ENCODE measurements at places on chromosomes 6 and 20.

DNA sequence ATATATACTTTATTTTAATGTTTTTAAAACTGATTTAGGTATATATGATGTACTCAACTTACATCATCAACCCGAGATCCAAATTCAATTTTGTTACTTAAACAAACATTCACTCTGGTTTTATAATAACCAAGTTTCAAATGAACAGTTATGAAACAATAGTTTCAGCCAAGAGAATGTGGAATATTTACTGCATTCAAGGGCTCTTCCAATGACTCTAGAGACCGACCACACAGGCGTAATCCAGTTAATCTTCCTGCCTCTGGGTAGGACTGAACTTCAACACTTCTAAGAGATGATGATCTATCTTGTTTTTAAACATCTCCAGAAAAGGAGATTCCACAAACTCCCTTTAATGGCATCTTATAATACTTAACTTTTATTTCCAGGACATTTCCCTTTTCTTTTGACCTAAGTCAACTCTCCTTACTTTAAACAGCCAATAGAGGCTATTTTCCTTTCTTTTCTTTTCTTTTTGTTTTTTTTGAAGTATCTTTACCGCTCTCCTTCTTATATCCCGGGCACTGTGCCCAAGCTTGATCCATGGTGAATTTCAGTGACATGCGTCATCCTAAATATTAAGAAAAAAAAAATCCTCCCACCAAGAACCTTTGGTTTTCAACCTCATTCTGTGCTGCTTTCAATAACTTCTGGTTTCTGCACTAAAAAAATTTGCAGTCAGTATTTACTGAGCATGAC is 110.1 kb downstream of the KIF13A start:
- DNase-seq: no peak

- DNase-seq: no peak
These were observed 156.3 kb downstream of the CARMIL1 start for GRCh38 chr6:25435416-25435985.

GRCh38 chr6:36550473-36551000 is 3.3 kb upstream of the STK38 start:
- no peak for DNase-seq

GRCh38 chr6:135941275-135942025 is 89.9 kb downstream of the PDE7B start:
- DNase-seq: no peak

- DNase-seq: no peak
These were observed 108.8 kb downstream of the ASXL1 start for GRCh38 chr20:32466739-32467505.

DNA sequence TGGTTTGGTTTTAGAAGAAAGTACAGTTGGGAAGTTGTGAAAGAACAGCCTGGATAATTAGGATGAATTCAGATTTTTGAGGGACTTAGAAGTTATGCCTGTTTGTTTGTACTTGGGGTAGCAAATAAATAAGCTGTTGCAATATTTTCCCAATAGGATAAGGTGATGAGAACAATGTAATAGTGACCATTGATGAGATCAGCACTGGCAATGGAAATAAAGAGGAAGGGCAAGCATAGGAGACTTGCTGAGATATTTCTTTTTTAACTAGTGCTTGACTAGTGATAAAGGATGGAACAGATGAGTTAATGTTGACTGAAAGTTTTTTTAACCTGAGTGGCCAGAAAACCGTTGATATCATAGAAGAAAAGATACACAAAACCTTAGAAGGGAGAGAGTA is 498.8 kb downstream of the CDKAL1 start:
- DNase-seq: no peak

DNA sequence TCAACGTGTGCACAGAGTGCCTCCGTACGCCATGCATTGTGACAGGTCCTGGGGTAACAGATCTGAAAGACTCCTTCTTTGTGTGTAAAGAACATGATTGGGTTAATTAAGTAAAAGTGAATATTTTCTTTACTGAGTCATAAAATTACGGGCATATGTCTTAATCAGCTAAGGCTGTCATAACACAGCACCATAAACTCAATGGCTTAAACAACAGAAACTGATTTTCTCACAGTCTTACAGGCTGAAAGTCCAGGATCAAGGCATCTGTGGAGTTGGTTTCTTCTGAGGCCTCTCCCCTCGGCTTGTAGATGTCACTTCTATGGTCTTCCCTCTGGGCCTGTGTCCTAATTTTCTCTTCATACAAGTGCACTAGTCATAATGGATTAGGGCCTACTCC is 176.9 kb downstream of the MTFR2 start:
- DNase-seq: no peak

DNA sequence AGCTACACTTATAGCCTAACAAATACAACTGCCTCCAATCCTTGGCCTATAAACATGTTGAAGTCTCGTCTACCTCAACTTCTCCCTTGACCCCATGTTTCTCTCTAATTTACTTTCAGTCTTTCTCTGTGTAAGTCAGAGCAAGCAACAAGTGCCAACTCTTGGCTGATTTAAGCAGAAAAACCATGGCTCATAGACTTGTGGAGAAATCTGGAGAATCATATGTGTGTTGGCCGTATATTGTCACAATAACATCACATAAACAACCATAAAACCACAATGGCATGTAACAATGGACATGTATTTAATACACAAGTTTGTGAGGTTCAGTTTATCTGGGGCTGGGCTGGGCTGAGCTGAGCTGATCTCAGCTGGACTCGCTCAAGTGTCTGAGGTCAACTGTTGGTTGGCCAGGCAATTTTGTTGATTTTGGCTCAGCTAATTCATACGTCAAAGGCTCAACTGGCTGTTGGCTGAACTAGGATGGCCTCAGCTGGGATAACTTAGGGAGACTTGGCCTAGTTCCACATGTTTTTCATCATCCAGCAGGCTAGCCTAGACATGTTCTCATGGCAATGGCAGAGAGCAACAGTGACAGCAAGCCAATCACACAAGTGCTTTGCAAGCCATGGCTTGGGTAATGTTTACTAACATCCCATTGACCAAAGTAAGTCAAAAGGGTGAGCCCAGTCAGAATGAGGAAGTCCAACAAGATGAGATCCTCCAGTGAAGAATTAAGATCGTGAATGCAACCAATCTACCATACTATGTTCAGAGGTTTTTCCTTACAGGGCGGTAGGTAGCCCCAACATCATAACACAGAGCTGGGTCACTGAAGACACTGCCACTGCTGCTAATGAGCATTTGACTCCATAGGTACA is 12.9 kb upstream of the TBC1D22B start:
- peak; percentile 98 for DNase-seq

DNA sequence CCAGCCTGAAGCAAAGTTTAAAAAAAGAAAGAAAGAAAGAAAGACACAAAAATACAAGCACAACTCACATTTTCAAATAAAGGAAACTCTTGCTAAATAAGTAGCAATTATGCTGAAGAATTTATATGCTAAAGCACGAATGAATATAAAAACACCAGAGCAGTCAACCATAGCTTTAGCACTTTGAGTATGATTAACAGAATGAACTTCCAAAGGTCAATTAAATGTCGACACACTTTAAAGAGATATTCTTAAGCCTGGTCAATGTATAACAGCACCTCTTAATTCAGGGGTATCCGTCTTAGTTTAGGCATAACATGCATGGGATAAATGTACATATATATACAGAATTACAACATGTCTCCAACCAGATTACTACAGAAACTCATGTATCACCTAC is 125.9 kb downstream of the OGFRL1 start:
- DNase-seq: no peak

DNA sequence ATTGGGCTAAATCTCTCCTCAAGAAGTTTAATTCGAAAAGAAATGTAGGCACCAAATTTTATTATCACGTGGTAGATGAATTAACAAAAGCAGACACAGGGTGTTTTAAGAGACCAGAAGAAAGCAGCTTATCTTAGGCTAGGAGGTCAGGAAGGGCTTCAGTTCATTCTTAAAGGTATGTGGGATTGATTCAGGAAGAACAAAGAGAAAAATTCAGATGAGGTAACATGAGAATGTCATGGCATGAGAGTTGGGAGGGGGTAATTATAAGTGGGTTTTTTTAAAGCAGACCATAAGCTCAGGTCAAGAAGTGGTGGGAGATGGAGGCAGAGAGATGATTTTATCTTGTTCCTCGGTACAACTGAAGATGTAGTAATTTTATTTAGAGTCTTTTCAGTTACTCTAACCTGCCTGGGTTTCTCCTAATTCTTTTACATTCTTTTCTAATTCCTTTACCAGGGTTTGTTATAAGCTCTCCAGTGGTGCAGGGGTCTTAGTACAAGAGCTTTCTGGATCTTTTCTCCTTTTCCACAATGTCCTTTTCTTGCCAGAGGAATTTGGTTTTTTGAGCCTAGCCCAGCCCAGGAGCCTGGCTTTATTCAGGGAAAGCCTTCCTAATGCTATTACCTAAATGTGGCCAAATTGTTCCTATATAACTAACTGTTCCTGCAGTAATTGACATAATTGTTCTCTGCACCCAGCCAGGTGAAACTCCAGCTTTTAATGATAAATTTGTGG is 474.1 kb upstream of the BTBD3 start:
- DNase-seq: no peak

DNA sequence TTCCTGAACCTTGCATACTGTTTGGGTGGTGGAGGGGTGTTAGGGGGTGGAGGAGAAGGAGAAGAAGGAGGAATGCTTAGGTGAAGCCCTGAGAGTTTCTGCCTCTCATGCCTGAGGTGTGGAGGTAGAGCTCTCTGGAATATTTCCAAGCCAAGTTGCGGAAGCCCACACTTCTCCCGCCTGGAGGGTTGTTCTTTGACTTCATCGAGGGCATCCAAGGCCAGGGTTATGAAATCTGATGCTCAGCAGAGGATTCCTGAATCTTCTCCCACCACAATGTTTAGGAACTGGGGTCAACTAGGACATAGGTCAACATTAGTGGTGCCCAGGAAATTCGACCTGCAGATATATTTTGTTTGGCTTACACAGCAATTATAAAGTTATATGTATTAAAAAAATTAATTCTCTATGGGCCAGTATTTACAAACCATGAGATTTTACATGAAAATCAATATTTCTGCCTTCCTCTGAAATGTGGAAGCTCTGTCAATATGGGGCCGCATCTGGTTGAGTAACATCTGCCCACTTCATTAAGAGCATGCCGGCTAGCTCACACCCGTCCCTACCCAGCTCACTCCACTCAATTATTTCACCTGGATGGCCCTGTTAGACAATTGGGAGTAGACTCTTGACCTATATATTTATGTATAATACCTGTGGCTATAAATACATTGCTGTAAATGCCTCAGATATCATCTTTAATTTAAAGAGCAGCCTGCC is 257.1 kb upstream of the ZFP64 start:
- peak; percentile 6 for DNase-seq

- no peak for DNase-seq
These were observed 118.1 kb downstream of the QKI start for GRCh38 chr6:163532526-163533078.

GRCh38 chr20:63883201-63883593 is 11.7 kb upstream of the DNAJC5 start:
- no peak for DNase-seq

- no peak for DNase-seq
These were observed 3.0 kb upstream of the TGM2 start for GRCh38 chr20:38167851-38168760.

DNA sequence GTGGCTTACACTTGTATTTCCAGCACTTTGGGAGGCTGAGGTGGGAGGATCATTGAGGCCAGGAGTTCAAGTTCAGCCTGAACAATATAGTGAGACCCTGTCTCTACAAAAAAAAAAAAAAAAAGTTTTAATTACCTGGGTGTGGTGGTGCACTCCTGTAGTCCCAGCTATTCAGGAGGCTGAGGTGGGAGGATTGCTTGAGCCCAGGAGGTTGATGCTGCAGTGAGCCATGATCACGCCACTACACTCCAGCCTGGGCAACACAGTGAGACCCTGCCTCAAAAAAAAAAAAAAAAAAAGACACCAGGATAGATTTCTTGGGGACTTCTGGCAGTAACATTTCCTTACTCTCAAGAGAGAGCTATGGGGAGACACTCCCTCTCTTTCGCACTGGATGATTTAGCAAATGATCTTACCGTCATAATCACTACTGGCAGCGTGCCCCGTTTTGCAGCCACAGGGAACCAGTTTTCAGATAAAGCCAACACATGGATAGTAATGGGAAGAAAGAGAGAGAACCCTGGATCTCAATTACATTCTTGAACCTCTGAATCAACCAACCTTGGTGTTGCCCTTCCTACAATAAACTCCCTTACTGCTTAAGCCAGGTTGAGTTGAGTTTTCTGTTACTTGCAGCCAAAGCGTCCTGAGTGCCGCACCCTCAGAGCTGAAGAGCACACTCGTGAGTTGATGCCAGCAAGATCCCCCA is 18.1 kb upstream of the PTPN1 start:
- no peak for DNase-seq

DNA sequence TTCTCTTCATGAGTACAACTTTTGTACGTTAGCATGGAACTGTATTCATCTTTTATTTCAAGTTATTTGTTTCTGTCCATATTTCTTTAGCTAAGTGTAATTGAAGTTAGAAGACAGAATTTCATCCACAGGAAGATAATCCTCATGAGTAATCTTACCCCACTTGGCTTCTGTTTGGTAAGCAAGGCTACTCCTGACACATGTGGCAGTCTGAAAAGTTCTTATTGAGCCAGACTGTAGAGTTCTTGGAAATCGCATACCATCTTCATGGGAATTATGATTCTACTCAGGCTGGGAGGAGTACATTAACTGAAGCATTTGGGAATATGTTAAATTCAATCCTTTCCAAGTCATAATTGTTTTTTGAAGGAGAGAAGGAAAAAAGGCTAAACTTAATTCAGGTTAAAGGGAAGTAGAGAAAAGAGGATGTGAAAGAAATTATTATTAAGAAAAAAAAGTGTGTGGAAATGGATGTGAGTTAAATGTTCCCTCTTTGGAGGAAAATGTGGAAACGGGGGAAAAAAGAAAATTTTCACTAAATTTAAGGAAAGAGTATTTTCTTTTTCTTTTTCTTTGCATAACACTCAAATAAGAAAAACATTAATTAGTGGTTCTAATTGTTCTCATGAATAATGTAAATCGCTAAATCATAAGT is 41.5 kb upstream of the TENT5A start:
- DNase-seq: no peak

DNA sequence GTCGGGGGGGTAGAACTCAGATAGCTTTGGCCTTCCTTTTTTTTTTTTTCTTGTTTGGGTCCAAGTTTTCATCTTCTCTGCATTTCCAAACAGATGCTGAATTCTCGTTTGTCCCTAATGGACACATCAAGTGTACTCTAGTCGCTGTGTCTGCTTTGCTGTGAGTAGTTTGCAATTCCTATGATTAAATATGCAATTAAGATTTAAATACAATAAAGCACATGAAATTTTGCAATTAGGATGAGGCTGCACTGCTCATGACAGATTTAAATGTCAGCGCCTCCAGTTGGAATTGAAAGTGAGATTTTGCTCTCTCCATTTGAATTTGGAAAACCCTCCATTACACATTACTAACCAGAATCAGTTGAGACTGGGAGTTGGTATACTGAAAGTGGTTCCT is 70.4 kb downstream of the PFDN4 start:
- no peak for DNase-seq

GRCh38 chr6:118890997-118891790 is 2.8 kb upstream of the ASF1A start:
- DNase-seq: no peak

- DNase-seq: no peak
These were observed 13.9 kb downstream of the LRFN2 start for GRCh38 chr6:40573221-40573620.

Data from NCI-H510A (cell line).